ENCODE measurements at places on chromosomes 7 and 10. TPM values are rescaled to one million over a fixed set of nuclear protein-coding genes. Genes with fewer than 3 reads are reported as not detected.

Gene DEPP1
- 10.1 TPM for total RNA-seq

Gene GPR85
- 7.2 TPM for total RNA-seq

Gene CALHM2
- 62.6 TPM for total RNA-seq

Gene GRK5
- 16.4 TPM for total RNA-seq

Gene OR2A5
- not detected for total RNA-seq

Gene NUTM2A
- 1.0 TPM for total RNA-seq

Gene FAM24A
- not detected for total RNA-seq
